ENCODE measurements at places on chromosomes 16 and 17.

DNA sequence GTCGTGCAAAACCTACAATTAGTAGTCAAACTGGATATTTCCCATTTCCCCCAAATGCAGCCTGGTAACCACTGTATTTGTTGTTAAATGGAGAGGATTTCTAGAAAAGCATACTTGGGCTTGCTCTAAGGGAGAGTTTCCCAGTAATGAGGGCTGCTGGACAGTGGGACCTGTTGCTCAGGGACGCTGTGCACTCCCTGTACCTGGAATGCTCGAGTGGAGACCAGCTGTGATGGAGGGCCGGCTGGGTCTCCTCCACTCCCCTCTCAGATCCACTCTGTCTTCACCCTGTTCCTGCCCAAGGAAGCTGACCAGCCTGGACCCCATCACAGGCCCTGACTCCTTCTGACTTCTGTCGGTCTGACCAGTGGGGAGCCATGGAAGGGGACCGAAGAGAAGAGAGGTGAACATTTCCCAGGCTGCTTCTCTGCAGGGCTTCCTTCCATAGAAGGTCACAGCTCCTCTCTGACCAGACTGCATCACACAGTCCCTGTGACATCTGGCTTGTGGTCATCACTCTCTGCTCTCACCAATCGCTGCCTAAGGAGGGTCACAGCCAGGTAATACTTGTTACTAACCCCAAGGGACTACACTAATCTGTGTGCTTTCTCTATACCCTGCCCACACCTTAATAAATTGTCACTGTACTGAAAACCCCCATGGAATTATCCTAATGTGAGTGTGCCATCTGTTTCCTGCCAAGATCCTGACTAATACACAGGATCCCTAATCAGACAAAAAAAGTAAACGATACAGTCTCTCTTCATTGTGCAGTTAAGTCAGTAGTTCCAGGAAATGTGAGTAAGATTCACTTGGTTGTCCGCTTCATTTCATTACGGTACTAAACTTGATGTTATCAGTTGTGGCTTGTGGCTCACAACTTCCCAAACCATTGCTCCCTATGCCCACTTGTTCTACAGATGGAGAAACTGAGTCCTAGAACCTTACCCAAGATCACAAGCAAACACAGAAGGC is 102.4 kb downstream of the CCT6B start:
- DNase-seq, result no peak

DNA sequence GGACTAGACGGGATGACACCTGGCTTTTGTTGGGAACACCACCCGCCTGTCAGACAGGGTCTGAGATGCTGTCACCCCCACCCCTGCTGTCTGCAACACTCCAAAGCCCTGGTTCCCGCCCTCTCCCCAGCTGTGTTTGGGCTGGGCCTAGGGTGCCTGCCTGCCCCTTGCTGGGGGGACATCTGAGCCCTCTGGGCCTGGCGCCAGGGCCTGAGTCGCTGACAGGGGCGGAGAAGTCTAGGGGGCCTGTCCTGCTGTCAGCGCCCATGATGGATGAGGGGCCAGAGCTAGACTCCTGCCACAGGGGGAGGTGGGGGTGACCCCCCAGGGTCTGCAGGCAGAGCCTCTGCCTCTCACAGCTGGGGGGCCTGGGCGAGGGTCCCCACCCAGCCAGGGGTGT is 7.6 kb upstream of the PKMYT1 start:
- DNase-seq, result no peak

GRCh38 chr17:55067697-55068439 is 99.3 kb downstream of the STXBP4 start:
- no peak for DNase-seq

- DNase-seq, result no peak
Observed at GRCh38 chr17:1732833-1733321, 8.4 kb downstream of the WDR81 start.

DNA sequence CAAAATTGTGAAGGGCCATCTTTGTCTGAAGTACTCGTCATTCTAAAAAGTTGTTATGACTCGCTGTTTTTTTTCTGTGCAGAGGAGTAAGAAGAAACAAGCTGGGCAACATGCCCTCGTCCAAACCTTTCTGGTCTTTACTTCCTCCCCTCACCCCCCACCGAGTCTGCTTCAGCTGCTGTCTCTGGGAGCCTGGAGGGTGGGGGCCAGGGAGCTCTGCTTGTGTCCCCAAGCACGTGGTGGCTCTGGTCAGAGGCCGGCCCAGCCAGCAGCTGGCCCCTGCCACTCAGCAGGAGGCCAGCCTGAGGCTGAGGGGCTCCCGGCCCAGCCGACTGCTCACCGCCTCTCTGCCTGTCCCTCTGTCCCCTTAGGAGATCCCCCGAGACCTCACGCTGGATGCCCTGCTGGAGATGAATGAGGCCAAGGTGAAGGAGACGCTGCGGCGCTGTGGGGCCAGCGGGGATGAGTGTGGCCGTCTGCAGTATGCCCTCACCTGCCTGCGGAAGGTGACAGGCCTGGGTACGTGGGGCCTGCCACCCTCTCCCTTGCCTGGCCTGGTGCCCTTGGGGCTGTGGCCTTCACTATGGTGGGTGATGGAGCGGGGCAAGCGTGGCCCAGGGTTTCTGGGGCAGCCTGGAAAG is 53.7 kb upstream of the LGALS9 start:
- DNase-seq, result no peak

- no peak for DNase-seq
Observed at GRCh38 chr17:40303708-40304551, 5.0 kb upstream of the RARA start.

GRCh38 chr16:87461466-87461991 is 31.3 kb downstream of the ZCCHC14 start:
- DNase-seq, result no peak

DNA sequence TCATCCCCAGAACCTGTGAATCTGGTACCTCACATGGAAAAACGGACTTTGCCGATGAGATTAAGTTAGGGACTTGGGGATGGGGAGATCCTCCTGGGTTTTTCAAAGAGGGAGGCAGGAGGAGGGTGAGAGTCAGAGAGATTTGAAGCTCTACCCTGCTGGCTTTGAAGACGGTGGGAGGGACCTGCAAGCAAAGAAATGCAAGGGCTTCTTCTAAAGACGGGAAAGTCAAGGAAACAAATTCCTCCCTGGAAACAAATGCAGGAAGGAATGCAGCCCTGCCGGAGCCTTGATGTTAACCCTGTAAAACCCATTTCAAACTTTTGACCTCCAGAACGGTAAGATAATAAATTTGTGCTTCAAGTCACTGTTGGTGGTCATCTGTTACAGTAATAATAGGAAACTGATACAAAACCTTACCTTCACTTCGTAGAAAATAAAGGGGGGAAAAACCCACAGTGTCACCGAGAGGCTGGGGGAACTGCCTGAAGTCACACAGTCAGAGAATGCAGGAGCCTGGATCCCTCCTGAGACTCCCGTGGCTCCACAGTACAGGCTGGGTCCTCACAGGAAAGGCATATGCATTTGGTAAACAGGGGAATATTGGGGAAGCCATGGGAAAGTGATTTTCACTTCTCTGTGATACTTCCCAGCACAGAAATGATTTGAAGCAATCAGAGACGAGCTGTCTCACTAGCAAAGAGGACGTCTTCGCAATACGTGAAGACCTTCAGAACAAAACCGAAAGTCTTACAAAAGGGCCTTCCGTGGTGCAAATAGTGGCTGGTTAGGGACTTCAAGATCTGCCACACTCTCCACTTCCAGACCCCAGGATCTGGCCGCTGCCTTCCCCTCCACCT is 58.9 kb upstream of the CLEC3A start:
- no peak for DNase-seq

DNA sequence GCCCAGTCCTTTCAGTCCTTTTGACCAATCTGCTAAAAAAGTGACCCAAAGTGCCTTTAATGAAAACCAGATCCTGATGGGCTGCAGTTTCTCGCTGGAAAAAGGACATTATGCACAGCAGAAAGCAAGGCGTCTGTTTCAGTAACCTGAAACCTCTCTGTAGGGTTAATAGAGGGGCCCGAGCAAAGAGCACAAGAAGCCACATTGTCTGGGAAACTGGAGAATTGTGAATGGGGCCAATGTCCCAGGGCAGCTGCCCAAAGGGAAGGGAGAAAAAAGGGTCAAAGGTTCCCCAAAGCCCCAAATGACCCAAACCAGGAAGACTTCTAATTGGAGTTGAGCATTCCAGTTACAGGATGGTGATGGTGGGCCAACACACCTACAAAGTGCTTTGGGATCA is 3.0 kb downstream of the OTOA start:
- no peak for DNase-seq

DNA sequence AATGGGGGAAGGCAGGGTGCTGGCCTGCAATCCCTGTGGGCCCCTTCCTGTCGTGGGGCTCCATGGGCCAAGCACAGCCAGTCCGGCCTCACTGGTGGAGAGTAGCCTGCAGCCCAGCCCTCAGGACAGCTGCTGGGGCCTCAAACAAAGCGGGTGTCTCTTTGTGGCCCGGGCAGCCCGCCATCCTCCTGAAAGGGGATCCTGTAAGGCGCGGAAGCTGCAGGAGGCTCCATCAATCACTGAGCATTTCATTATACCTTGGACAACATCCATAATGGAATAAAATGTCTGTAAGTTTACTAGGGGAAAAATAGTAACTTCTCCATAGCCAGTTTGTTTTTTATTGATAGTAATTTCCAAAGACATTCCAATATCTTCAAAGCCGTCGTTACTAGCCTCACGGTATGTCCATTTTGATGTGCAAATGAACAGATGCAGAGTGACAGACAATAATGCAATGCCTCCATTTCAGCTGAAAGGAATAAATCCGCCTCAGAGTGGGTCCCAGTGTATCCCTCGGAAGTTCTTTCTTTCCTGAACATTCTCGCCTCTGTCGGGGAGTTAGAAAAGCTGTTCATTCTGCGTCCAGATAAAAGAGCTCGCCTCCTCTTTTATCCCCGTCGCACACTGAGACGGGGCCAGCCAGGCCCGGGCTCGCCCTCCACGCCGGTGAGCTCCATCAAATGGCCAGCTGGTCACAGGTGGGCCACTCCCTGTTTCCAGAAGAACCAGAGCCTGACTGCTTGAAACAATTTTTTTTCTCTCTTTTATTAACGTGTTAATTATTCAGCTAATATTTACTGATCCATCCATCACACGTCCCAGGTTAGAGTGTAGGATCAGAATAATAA is 14.4 kb downstream of the WSCD1 start:
- DNase-seq, result no peak

DNA sequence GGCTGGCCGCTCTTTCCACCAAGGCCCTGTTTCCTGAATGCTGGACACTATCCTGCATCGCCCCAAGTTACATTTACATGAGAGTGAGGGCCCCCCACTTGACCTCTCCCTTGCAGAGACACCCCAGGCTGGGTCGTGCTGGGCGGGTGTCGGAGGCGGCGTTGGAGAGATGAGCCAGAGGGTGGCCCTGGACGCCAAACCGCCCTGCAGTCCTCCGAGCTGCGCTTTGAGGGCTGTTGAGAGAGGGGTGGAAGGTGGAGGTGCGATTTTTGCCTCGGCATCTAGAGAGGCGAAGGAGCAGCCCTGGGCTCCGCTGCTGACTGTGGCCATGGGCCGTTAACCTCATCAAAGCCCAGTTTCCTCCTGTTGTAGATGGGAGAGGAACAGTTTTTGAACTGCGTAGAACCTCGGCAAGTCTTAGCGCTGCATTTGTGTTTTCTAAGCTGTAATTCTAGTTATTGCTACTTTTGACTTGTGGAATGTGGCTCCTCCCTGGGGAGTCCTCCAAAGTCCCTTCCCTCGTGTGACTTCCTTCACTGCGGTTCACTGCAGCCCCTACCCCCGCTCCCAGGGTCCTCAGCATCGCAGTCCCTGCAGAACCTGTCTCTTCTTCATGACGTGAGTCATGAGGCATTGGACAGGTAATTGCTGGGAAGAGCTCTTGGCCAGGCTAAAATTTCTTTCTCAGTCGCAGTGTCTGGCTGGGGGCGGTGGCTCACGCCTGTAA is 986 bp upstream of the ELOB start:
- no peak for DNase-seq

DNA sequence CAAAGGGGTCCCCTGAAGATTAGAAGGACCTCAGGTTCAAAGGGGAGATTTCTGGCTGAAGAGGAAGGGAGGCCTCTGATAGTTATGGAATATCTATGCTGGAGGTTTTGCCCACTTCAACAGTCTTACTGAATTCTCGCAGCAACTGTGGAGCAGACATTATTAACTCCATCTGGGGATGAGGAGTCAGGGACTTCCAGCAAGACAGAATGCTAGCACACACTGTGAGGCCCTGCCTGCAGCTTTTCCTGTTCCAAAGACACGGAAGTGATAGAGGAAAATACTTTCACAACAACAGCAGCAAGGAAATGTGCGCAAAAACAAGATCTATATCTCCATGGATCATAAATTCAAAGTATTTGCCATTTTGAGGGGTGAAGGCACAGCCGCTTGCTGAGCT is 72.8 kb downstream of the RPH3AL start:
- no peak for DNase-seq

Measured in activated naive CD4-positive, alpha-beta T cell treated with anti-CD3 and anti-CD28 coated beads, Interleukin-2, amount 50 U/mL, for 72 hours (primary cell).